ENCODE measurements at places on chromosomes 16 and 17.
A peak's percentile ranks its signal among the peaks of the same experiment; 100 is the strongest.

DNA sequence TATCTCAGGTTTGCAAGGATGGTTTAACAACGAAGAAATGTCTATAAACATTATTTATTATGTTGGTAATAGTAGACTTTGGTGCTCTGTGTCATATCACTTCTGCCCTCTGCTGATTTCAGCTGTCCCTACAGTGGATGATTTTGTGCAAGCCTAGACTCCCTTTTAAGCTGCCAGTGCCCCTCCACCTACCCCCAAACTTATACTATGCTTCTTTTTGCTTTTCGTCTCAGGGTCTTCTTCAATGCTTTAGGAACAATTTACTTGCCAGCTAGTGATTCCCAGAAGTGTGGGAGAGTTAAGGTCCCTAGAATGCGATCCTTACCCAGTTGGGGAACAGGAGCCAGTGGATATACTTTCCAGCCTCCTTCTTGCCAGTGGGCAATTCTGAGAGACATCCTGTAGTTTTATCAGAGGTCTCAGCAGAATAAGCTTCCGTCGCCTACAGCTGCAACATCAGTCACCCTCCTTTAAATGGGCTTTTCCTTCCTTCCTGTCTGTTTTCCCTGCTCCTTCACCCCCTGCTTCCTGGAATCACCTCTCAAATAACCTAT, 4.1 kb downstream of the ICAM2 start:
- H3K4me1 ChIP-seq: peaks cover 71% of the 10 kb centered on the region
- no peaks in the 10 kb centered on the region for H3K36me3 ChIP-seq
- no peak for DNase-seq

- no peaks in the 10 kb centered on the region for H3K36me3 ChIP-seq
- no peak for DNase-seq
These were observed 151.0 kb downstream of the IRX3 start for GRCh38 chr16:54135361-54136275.

DNA sequence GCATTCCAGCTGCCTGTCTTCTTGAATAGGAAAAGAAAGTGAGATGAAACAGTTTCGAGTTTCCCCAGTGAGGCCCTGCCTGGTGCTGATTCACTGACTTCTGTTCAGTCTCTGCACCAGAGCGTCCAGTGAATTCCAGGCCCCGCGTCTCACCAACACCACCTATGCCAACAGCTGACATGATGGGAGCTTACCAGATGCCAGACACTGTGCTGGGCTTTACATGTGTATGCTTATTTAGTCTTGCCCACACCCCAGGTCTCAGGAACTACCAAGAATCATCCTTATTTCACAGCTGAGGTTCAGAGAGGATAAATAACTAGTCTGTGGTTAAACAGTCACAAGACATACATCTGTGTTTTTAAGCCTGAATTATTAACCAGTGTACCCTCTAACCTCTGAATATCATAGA, 29.1 kb upstream of the IRX6 start:
- no peaks in the 10 kb centered on the region for H3K27me3 ChIP-seq
- DNase-seq: no peak
- no peaks in the 10 kb centered on the region for H3K36me3 ChIP-seq
- no peaks in the 10 kb centered on the region for H3K4me1 ChIP-seq
- H3K4me3 ChIP-seq: no peak overlapping the region
- no peak overlapping the region for H3K27ac ChIP-seq

DNA sequence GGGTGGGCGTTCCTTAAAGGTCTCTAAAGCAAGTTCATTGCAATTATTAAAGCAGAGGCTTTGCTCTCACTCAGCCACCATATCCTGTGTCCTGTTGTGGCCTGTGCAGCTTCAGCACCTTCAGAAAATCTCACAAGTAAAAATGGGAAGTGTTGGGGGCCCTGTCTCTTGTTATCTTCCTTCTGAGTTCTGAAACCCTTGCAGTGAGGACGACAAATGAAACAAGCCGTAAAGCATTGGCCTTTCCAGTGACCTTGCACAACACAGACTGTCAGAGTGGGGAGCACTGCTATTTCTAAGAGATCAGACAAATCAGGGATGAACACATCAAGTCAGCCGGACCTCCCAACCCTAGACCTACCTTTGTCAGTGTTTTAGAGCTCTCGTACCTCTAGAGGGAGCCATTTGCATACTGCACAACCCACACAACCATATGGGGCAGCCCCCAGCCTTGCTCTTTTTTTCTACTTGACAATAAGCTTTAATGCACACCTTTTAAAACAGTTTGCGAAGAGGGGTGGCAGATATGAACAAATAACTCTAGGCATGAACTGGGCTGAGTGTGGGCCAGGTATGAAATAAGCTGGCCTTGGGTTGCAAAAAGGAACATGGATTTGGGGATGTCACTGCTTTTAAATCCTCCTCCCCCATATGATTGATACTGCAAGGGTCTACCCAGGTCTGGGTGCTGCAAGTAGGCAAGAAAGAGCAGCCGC, 89.8 kb downstream of the KATNIP start:
- H3K4me3 ChIP-seq: no peak overlapping the region
- no peaks in the 10 kb centered on the region for H3K27me3 ChIP-seq
- no peaks in the 10 kb centered on the region for H3K4me1 ChIP-seq
- H3K27ac ChIP-seq: no peak overlapping the region
- no peaks in the 10 kb centered on the region for H3K36me3 ChIP-seq

- no peak for DNase-seq
- H3K36me3 ChIP-seq: no peaks in the 10 kb centered on the region
- H3K27me3 ChIP-seq: peaks cover 8% of the 10 kb centered on the region
- no peak overlapping the region for H3K27ac ChIP-seq
These were observed 236.6 kb upstream of the NLRP1 start for GRCh38 chr17:5820721-5821456.

DNA sequence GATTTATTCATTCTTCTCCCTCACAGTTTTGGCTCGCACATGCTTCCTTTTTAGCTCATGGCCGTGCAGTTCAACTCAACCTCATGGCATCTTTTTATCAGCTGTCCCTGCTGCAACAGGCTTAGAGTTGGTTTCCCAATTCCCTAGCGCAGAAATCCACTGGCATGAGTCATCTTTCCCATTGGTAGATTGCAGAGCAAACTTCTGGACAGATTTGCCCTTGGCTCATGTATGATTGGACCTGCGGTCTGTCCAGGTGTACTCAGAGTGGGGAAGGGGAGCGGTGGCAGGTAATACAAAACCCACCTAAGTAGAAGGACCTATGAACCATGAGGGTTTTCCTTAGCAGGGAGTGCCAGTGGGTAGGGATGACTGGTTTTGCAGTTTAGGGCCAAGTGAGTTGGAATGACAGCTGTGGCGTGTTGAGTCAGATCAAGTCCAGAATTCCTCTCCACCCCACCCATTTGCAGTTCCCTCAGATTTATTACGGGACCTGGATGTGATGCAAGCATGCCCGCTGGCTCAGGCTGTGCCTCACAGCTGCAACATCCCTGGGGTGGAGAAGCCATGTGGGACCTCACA, 584.7 kb downstream of the WWOX start:
- no peaks in the 10 kb centered on the region for H3K36me3 ChIP-seq
- no peaks in the 10 kb centered on the region for H3K27me3 ChIP-seq
- H3K27ac ChIP-seq: no peak overlapping the region
- no peak overlapping the region for H3K4me3 ChIP-seq

DNA sequence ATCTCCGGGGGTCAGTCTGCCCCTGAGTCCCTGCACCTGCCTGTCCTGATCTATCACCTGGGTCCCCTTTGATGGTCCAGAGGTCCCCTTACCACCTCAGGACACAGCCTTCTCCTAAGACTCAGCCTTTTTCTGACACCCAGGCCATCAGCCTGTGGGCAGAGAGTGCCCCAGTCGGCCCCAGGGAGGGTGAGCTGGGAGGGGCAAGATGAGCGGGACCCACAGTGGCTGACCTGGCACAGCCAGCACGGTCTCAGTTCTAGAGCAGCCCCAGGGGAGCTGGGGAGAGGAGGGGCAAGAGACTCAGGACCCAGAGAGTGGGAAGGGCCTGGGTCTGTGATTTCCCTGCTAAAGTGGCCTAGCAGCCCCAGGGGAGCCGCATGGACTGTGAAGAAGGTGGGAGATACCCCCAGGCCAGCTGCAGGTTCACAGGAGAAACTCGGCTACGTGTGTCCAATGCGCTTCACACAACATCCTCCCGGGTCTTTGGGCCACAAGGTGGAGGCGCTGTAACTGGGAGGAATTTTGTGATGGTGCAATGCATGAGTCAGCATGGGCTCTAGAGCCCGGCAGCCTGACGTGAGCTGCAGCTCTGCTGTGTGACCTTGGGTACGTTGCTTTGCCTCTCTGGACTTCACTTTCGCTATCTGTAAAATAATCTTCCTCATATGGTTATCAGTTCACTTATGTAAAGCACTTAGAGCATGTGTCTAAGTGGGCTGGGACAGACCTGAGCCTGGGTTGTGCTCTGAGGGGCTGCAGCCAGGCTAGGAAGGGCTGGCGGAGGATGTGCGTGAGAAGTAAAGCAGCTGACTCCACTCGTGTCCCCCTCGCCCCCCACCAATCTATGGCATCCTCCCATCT, 67.2 kb upstream of the LHX1 start:
- H3K27ac ChIP-seq: no peak overlapping the region
- H3K4me3 ChIP-seq: no peak overlapping the region
- no peaks in the 10 kb centered on the region for H3K36me3 ChIP-seq
- no peak for DNase-seq

GRCh38 chr16:56823081-56823733, 41.8 kb upstream of the SLC12A3 start:
- peaks cover 4% of the 10 kb centered on the region for H3K4me1 ChIP-seq
- no peak overlapping the region for H3K27ac ChIP-seq
- DNase-seq: no peak
- no peaks in the 10 kb centered on the region for H3K27me3 ChIP-seq
- no peak overlapping the region for H3K4me3 ChIP-seq

DNA sequence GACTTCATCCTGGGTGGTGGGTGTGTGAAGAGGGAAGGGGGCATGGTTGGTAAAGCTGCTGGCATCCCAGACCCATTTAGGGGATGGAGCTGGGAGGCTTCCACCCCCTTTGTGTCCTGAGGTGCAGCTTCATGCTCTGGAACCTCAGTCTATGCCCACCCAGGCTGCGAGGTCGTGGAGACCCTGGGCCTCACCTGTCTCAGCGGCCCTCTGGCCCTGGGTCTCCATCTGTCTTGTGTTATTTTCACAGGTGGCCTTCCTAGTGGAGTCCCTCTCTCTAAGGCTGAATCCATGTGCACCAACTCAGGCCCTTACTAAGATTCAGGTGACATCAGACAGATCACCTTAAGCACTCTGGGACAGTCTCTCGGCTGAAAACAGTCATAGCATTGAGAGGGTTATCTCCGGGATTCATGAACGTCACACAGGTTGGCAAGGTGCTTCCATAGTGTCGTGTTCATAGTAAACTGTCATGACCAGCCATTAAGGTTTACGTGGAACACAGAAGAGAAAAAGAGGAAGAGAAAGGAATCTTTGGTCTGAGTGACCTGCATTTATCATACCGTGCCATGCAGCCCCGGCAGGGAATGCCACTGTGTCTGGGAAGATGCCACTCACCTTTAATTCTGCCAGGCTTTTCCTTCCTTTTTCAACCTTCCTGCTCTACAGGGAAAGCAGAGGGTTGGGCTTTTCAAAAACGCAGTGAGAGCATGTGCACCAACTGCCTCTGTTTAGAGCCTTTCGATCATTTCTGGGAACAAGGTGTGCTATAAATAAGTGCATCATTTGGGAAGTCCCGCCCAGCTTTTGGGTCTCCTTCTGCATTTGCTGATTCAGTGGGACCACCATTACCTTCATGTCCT, 4.5 kb upstream of the FOXL1 start:
- H3K36me3 ChIP-seq: no peaks in the 10 kb centered on the region
- DNase-seq: no peak
- H3K4me3 ChIP-seq: no peak overlapping the region

DNA sequence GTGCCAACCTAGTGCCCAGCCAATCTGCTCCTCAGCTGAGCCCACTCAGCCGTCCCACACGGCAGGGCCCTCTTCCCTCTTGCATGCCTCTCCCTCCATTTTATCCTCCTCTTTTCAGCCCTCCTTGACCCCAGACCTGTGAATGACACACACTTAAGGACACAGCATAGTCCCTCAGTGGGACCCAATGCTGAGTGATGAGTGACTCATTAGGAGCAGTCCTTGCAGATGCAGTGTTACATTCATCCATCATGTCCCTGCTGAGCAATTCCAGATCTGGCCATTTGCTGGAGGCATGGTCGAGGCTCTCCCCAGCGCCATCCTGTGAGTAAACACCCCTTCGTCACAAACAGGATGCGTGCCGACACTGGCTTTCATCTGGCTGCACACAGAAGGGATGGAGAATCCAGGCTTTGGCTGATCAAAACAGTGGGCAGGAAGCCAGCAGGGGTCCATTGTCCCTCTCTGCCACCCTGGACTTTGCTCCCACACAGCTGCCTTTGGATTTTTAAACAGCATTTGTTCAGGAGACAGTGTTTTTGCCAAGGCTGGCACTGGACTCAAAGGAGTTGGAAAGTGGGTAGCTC, 122.6 kb downstream of the AXIN2 start:
- H3K27me3 ChIP-seq: no peaks in the 10 kb centered on the region
- H3K4me1 ChIP-seq: peaks cover 7% of the 10 kb centered on the region

- no peak overlapping the region for H3K4me3 ChIP-seq
- H3K4me1 ChIP-seq: no peaks in the 10 kb centered on the region
- H3K27me3 ChIP-seq: no peaks in the 10 kb centered on the region
- no peaks in the 10 kb centered on the region for H3K36me3 ChIP-seq
- DNase-seq: no peak
These were observed 40.6 kb downstream of the ABCA10 start for GRCh38 chr17:69188064-69188463.

GRCh38 chr17:44134752-44135568, 6.8 kb upstream of the HROB start:
- no peak for DNase-seq
- no peaks in the 10 kb centered on the region for H3K36me3 ChIP-seq
- no peak overlapping the region for H3K4me3 ChIP-seq
- no peaks in the 10 kb centered on the region for H3K27me3 ChIP-seq

GRCh38 chr17:78315355-78316114, 44.3 kb downstream of the SOCS3 start:
- no peak for DNase-seq
- H3K27ac ChIP-seq: peak overlapping the region; percentile 18
- no peaks in the 10 kb centered on the region for H3K36me3 ChIP-seq
- no peak overlapping the region for H3K4me3 ChIP-seq
- no peaks in the 10 kb centered on the region for H3K27me3 ChIP-seq
- peaks cover 44% of the 10 kb centered on the region for H3K4me1 ChIP-seq

GRCh38 chr16:51951668-51952298, 595.2 kb downstream of the TOX3 start:
- no peak overlapping the region for H3K27ac ChIP-seq
- no peaks in the 10 kb centered on the region for H3K36me3 ChIP-seq
- DNase-seq: no peak
- H3K4me1 ChIP-seq: no peaks in the 10 kb centered on the region
- no peak overlapping the region for H3K4me3 ChIP-seq

DNA sequence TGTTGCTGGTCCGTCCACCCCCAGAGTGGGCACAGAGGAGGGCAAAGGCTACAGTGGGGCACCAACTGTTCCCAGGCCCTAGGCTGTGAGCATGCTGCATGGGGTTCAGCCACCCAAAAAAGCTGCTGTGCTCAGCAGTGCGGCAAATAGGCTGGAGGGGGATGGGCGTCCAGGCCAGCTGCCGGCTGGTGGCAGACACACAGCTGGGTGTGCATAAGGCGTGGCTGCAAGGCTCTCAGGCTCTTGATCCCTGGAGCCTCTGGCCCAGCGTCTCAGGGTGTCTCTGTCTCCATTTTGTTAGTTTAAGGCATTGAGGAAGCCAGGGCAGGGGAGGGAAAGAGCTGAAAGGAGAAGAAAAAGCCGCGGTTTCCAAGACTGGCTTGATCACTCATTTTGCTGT, 8.8 kb downstream of the RPL19 start:
- no peak overlapping the region for H3K27ac ChIP-seq
- no peak overlapping the region for H3K4me3 ChIP-seq
- H3K4me1 ChIP-seq: peaks cover 24% of the 10 kb centered on the region

Measured in CD4-positive, alpha-beta memory T cell (primary cell).